Fibroblast of lung (primary cell): ENCODE measurements at places on chromosomes 1 and 21. TPM values are rescaled to one million over a fixed set of nuclear protein-coding genes. Genes with fewer than 3 reads are reported as not detected.

The ZNF670 gene
- 3.0 and 3.3 TPM in 2 replicates for total RNA-seq

DNA sequence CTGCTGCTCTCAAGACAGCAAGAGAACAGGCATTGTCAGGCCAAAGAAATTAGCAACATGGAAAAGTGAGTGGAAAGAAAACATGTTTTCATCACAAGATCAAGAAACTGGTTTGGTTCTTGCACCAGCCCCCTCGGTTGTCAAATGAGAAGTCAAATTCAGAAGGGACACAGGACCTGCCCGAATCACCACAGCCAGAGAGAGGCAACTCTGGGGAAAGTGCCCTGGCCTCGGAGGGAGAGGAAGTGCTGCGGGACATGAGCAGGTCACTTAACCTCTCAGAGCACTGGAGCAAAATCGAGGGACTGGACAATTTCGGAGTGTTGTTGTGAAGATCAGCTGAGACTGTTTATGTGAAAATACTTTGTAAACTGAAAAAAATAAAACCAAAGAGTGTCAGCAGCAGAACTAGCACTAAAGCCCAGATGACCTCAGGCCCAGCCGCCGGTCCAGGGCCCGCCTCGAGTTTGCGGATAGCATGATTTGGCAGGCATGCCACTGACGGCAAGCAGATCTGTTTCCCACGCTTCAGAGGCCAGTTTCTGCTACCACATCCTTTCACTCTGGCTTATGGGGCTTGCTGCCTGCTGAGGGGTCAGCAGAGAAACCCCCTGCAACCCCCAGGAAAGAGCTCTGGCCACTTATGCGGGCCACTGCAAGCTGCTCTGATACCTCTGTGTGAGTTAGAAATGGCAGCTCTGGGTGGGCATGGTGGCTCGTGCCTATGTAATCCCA is 32.1 kb downstream of the CD247 start:
- DNase-seq, result no peak

The HJV gene
- total RNA-seq, result not detected in 2 replicates

DNA sequence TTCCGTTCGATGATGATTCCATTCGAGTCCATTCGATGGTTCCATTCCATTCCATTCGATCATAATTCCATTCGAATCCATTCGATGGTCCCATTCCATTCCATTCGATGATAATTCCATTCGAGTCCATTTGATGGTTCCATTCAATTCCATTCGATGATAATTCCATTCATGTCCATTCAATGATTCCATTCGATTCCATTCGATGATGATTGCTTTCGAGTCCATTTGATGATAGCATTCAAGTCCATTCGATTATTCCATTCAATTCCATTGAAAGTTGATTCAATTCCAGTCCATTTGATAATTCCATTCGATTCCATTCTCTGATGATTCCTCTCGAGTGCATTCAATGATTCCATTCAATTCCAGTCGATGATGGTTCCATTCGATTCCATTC is 3895.3 kb downstream of the SRGAP2C start:
- no peak for DNase-seq

- DNase-seq, result no peak
Measured at GRCh38 chr1:215457213-215457612, 109.9 kb upstream of the KCTD3 start.

- DNase-seq, result no peak
Measured at GRCh38 chr1:41226815-41227434, 15.2 kb downstream of the SCMH1 start.

GRCh38 chr1:240611228-240611618 is 732 bp downstream of the GREM2 start:
- no peak for DNase-seq

DNA sequence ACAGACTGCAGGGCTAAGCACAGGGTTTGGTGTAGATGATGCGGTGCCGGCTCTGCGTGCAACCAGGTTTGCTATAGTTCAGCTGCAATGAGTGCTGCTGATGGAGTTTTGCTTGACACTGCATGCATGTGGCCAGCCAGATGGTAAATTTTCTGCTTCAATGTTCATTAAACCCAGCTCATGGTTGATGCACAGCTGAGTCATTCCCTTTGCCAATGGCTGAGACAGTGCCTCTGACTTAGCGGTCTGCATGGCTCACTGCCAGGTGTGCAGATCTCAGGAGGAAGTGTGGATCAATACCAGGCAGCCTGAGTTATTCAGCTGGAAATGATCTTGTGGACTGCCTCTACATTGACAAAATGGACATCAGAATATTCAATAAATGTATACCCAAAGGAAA is 172.7 kb upstream of the ZP4 start:
- peak; percentile 94 for DNase-seq
